Cerebellum (tissue), 4 donors: ENCODE measurements at places on chromosomes 6 and 20.

DNA sequence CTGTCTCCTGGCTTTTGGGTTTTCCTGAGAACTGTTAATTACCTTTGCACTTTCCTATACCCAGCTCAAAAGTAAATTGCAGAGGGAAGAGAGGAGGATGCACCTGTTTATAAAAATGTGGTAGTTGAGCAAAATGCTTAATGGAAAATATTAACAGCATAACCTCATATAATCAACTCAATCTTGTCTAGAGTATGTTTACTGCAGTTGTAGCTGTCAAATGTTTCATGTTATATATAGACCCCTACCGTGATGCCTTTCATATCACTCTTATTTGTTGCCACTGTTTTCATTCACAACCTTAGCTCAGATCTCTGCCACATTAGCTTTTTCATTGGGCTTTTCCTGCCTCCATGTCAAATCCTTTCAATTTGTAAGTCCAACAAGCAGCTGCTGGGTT is 36.0 kb downstream of the ANKRD6 start:
- no peak for DNase-seq

DNA sequence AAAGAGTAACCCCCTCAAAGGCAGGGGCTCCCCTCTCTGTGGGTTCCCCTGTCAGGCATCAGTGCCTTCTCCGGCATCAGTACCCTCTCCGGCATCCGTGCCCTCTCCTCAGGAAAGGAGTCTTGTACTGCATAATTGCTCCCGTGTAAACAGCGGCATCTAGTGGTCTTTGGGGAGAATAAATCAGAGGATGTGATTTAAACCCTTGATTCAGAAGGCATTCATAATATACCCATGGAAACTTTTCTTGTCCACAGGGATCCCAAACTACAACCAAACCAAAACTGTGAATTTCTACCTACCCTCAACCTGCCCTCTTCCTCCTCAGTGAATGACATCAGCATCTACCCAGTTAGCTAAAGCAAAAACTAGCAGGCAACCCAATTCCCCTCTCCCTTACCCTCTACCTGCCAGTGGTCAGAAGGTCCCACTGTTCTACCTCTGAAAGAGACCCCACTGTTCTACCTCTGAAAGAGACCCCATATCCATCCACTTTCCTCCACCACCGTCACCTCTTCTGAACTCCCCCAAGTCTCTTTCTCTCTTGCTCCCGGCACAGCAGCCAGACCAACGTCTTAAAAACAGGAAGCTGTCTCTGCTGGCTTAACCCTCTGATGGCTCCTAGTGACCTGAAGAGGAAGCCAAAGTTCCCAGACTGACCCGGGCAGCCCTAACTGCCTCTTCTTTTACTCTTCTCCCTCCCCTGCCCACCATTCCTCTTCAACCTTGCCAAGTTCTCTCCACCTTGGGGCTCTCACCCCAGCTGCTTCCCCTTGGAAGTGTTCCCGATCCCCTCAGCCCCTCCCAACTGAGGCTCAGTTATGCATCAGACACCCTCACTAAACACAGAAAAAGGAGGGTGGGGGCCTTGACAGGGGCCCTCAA is 27.2 kb downstream of the UBE2V1 start:
- DNase-seq: peak; percentile 67

GRCh38 chr6:85676086-85676729 is 33.5 kb upstream of the SYNCRIP start:
- no peak for DNase-seq

DNA sequence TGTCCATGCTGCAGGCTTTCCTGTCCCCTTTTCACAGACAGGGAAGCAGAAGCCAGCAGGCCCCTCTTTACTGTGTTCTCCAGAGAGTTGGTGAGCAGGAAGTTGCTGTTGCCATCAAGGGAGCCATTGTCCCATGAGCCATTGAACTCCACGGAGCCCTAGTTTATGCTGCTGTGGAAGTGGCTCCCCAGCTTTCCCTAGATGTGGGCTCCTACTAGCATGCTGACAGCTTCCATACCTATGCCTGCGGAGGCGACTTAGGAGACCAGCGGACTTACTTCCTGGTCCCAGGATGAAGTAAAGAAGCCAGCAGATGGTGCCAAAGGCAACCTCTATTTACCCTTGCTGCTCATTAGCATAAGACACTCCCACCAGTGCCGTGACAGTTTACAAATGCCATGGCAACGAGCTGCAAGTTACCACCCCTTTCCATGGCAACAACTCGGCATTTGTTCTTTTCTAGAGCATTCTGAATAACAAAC is 30.8 kb upstream of the FKBP1A start:
- DNase-seq: no peak

- no peak for DNase-seq
Measured at GRCh38 chr6:22194188-22194921, 102.5 kb downstream of the PRL start.
